ENCODE measurements at places on chromosomes 6 and 20.

- H3K27me3 ChIP-seq: no peaks in the 10 kb centered on the region
- H3K4me3 ChIP-seq: no peak overlapping the region
- peaks cover 5% of the 10 kb centered on the region for H3K36me3 ChIP-seq
- DNase-seq: no peak
- no peak overlapping the region for H3K27ac ChIP-seq
- no peaks in the 10 kb centered on the region for H3K4me1 ChIP-seq
These were observed 109.3 kb downstream of the TCP11 start for GRCh38 chr6:35031611-35032529.

- no peaks in the 10 kb centered on the region for H3K27me3 ChIP-seq
- H3K36me3 ChIP-seq: no peaks in the 10 kb centered on the region
- no peak overlapping the region for H3K27ac ChIP-seq
- H3K4me3 ChIP-seq: no peak overlapping the region
These were observed 53.6 kb upstream of the TRERF1 start for GRCh38 chr6:42505385-42505718.

GRCh38 chr6:3068329-3069214 lies at the start of gene RIPK1:
Gene RIPK1, plus strand, starts transcription at chr6:3068494. Its CDS starts 8,330 bp downstream, at chr6:3076824.
- peak within 1 kb of the TSS; percentile 84 for H3K4me3 ChIP-seq
- H3K27ac ChIP-seq: peak within 1 kb of the TSS; percentile 94
- H3K27me3 ChIP-seq: no peaks in the 10 kb centered on the region
- H3K36me3 ChIP-seq: peaks cover 16% of the 10 kb centered on the region

- peaks cover 70% of the 10 kb centered on the region for H3K36me3 ChIP-seq
- DNase-seq: no peak
- peaks cover 45% of the 10 kb centered on the region for H3K4me1 ChIP-seq
- no peak overlapping the region for H3K4me3 ChIP-seq
- H3K27ac ChIP-seq: no peak overlapping the region
- no peaks in the 10 kb centered on the region for H3K27me3 ChIP-seq
These were observed 35.1 kb downstream of the NFATC2 start for GRCh38 chr20:51507216-51508036.

DNA sequence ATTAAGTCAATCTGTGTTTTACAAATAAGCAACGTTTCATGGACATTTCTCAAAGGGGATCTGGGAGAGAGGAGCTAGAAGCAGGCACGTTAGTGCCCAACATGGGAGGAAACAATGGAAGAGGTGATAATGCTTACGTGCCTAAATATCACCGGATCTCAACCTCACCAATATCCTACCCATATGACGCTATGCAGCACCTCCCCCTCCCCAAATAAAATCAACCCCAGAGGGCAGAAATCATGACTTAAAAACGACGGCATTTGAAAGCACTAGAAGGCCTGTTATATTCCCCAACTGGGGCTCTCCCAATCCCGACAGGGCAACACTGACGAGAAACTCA lies 425 bp downstream of the HBS1L start:
- H3K4me1 ChIP-seq: peaks cover 17% of the 10 kb centered on the region
- no peaks in the 10 kb centered on the region for H3K27me3 ChIP-seq
- peaks cover 16% of the 10 kb centered on the region for H3K36me3 ChIP-seq
- H3K4me3 ChIP-seq: peak overlapping the region; percentile 86
- no peak for DNase-seq

- H3K4me1 ChIP-seq: peaks cover 28% of the 10 kb centered on the region
- peaks cover 66% of the 10 kb centered on the region for H3K36me3 ChIP-seq
These were observed 66.0 kb downstream of the STK4 start for GRCh38 chr20:45032276-45032675.

GRCh38 chr6:5153186-5153585 lies 68.0 kb downstream of the PPP1R3G start:
- DNase-seq: no peak
- no peaks in the 10 kb centered on the region for H3K36me3 ChIP-seq
- H3K27me3 ChIP-seq: no peaks in the 10 kb centered on the region

DNA sequence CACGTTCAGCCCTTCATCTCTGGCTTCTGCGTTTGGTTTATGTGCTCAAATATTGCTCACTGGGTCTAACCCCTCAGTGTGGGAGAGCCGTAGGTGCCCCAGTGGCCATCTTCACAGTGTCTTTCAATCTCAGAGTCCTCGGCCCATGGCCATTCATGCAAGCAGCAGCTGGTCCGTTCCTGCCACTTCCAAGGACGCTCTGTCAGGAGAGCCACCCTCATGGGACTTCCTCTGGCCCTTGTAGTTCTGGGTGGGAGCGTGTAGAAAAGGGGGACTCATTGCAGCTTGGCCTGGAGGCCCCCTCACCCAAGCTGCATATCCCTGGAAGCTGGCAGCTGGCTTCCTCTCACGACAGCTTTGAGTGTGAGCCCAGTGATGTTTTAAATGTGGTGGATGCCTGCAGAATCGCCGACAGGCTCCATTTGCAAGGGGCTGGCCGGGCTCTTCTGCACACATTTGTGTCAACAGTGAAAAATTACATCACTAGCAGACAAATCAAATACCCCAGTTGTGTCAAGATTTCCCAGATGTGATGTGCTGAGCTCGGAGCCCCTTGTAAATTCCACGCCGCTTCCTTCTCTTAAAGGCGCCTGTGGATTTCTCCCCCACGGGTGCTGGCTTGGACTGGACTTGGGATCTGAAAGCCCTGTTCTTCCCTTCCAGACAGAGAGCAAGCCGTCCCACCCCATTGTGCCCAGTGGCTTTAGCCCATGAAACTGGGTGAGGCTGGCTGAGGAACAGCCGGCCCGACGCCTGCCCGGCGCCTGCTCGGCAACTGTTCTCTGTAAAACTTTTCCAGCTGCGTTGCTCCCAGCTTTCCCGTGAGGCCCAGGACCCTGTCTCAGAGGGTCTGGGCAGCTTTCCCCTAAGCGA lies 360.1 kb downstream of the TAF4 start:
- H3K4me3 ChIP-seq: no peak overlapping the region
- H3K27ac ChIP-seq: no peak overlapping the region
- DNase-seq: no peak

- no peak overlapping the region for H3K4me3 ChIP-seq
- no peaks in the 10 kb centered on the region for H3K27me3 ChIP-seq
- no peaks in the 10 kb centered on the region for H3K36me3 ChIP-seq
- no peak for DNase-seq
- H3K27ac ChIP-seq: peak overlapping the region; percentile 43
These were observed 93.4 kb downstream of the HIVEP2 start for GRCh38 chr6:142851601-142852000.

GRCh38 chr6:63571361-63572043 lies 778 bp upstream of the LOC128125822 start:
- DNase-seq: no peak
- H3K4me1 ChIP-seq: peaks cover 18% of the 10 kb centered on the region
- peaks cover 3% of the 10 kb centered on the region for H3K36me3 ChIP-seq
- H3K27ac ChIP-seq: peak overlapping the region; percentile 97
- H3K27me3 ChIP-seq: no peaks in the 10 kb centered on the region

DNA sequence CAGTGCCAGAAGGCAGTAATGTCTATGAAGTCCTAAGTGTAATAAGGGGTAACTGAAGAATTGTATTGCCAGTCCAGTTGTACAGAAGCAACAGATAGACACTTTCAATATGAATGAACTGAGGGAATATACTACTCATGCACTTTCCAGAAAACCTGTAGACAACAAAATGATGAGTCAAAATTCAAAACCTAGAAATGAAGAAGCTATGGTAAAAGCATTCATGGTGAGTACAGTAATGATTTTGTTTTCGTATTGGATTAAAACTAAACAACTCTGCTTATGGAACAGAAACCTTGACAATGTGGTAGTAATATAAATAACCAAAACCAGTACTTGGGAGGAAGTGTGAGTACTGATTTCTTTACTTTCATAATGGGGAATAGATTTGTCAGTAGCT lies 35.0 kb downstream of the ARMC2 start:
- H3K36me3 ChIP-seq: peaks cover 4% of the 10 kb centered on the region
- H3K27ac ChIP-seq: no peak overlapping the region
- H3K27me3 ChIP-seq: no peaks in the 10 kb centered on the region
- DNase-seq: no peak
- no peak overlapping the region for H3K4me3 ChIP-seq

DNA sequence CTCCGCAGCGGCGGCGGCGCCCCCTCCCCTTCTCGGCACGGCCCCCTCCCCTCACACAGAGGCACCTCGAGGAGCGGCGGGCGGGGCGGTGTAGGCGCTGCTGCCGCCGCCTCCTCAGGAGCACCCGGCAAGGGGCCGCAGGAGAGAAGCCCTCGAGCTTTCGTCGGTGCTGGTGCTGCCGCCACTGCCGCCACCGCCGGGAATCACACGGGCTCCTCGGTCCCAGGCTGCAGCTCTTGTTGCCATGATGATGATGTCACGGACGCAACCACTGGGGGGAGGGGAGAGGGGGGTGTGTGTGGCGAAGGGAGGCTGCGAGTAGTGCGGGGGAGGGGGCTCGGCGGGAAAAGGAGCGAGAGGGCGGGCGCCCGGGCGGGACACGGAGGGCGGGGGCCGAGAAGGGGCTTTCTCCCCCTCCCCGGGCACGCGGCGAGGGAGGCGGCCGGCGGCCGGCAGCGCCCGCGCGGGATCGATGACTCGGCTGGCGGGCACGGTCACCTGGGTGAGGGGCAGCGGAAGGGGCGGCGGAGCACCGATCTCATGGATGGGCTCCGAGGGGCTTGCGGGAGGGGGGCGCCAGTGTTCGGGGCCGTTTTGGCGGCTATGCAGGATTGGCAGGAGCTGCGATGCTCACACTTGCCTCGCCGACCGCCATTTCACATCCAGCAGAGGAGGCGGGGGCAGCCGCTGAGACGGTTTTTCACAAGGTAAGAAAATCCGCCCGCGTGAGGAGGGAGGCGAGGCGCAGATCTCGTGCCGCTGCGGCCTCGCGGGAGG lies at the start of gene REV3L:
REV3L (minus strand) TSS at position 260 of the 777 bp plus-strand sequence. CDS start 330 bp downstream, outside the sequence.
- peak within 1 kb of the TSS; percentile 69 for H3K4me3 ChIP-seq
- no peaks in the 10 kb centered on the region for H3K27me3 ChIP-seq
- H3K36me3 ChIP-seq: no peaks in the 10 kb centered on the region
- peak within 1 kb of the TSS; percentile 98 for H3K27ac ChIP-seq
- DNase-seq: peak; percentile 86
- H3K4me1 ChIP-seq: peaks cover 28% of the 10 kb centered on the region

DNA sequence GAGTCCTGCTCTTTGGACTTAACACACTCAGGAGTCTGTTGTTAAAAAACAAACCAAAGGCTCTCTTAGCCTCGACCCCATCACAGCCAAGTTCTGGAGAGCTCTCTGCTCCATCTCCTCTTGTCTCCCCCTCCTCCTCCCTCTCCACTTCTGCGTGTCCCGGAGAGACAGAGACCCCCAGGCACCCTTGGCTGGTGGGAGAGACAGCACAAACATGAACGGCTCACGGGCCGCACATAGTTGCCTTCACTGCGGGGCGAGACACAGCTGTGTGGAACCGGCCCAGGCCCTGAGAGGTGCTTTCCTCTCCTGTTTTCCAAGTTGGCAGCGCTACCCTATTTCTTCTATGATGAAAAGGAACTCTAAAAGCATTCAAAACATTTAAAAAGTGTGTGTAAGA lies 23.3 kb upstream of the MYT1 start:
- H3K36me3 ChIP-seq: no peaks in the 10 kb centered on the region
- H3K4me3 ChIP-seq: no peak overlapping the region
- no peaks in the 10 kb centered on the region for H3K4me1 ChIP-seq
- H3K27ac ChIP-seq: no peak overlapping the region

- no peaks in the 10 kb centered on the region for H3K4me1 ChIP-seq
- DNase-seq: no peak
- H3K27me3 ChIP-seq: no peaks in the 10 kb centered on the region
- no peak overlapping the region for H3K27ac ChIP-seq
These were observed 179.3 kb downstream of the CARMIL1 start for GRCh38 chr6:25458485-25458884.

GRCh38 chr6:18034798-18035202 lies 47.4 kb upstream of the KIF13A start:
- no peak for DNase-seq
- H3K4me1 ChIP-seq: no peaks in the 10 kb centered on the region
- no peak overlapping the region for H3K27ac ChIP-seq
- H3K27me3 ChIP-seq: no peaks in the 10 kb centered on the region
- no peak overlapping the region for H3K4me3 ChIP-seq
- H3K36me3 ChIP-seq: no peaks in the 10 kb centered on the region

- DNase-seq: no peak
- no peak overlapping the region for H3K27ac ChIP-seq
- H3K36me3 ChIP-seq: no peaks in the 10 kb centered on the region
- no peaks in the 10 kb centered on the region for H3K27me3 ChIP-seq
These were observed 358.2 kb downstream of the PLCB1 start for GRCh38 chr20:8490076-8490830.

DNA sequence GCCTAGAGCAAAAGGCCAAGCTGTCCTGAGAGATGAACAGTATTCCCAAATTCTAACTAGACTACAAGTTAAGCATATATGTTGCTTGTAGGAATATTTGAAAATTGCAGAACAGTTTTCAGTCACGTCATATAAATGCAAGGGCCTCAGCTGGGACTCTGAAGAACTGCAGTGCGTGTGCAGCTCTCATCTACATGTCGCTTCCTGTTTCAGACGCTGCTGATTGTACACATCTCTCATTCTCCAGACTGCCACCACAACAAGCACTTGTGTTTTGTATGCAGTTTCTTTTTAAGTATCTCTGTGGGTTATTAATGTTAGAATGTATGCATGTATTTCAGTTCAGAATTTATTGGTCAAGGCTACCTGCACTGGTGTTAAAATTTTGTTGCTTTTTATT lies 119.7 kb downstream of the MAP3K4 start:
- no peaks in the 10 kb centered on the region for H3K27me3 ChIP-seq
- H3K27ac ChIP-seq: peak overlapping the region; percentile 30
- no peak overlapping the region for H3K4me3 ChIP-seq
- H3K4me1 ChIP-seq: peaks cover 13% of the 10 kb centered on the region

GRCh38 chr20:12394786-12395185 lies 477.1 kb downstream of the BTBD3 start:
- DNase-seq: no peak
- no peak overlapping the region for H3K4me3 ChIP-seq
- no peaks in the 10 kb centered on the region for H3K27me3 ChIP-seq

DNA sequence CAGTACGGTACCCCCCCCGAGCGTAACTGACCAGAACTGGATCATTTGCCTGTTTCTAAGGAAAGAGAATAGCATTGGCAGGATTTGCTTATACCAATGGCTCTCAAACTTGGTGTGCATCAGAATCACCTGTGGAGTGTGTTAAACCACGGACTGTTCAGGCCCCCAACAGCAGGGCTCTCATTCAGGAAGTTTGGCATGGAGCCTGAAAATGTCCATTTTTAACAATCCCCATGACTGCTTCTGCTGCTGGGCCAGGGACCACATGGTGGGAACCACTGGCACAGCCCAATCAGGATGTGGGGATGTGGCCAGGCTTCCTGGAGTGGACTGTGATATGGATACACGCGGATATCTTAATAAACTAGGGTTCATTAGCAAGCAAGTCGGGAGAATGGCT lies 53.9 kb downstream of the GTF2H5 start:
- H3K27me3 ChIP-seq: no peaks in the 10 kb centered on the region

Measured in CD4-positive, alpha-beta T cell (primary cell).